ENCODE measurements at places on chromosomes 3 and 15. TPM values are rescaled to one million over a fixed set of nuclear protein-coding genes. Genes with fewer than 3 reads are reported as not detected.
A peak's percentile ranks its signal among the peaks of the same experiment; 100 is the strongest.

Gene SUMF1
- 17.2 TPM for polyA plus RNA-seq

GRCh38 chr3:66553441-66554113 lies 52.8 kb upstream of the LRIG1 start:
- no peak for DNase-seq

Gene DISP2
- polyA plus RNA-seq, result 1.3 TPM

Gene CILP
- polyA plus RNA-seq, result 41.8 TPM

GRCh38 chr15:33152502-33153109 lies 41.9 kb downstream of the FMN1 start:
- DNase-seq, result no peak

- DNase-seq, result no peak
These were observed 19.9 kb upstream of the GOLGA8J start for GRCh38 chr15:30062881-30063280.

- DNase-seq, result no peak
These were observed 768.6 kb upstream of the GOLIM4 start for GRCh38 chr3:168864107-168865021.

Gene MAP1A
- polyA plus RNA-seq, result 27.6 TPM

DNA sequence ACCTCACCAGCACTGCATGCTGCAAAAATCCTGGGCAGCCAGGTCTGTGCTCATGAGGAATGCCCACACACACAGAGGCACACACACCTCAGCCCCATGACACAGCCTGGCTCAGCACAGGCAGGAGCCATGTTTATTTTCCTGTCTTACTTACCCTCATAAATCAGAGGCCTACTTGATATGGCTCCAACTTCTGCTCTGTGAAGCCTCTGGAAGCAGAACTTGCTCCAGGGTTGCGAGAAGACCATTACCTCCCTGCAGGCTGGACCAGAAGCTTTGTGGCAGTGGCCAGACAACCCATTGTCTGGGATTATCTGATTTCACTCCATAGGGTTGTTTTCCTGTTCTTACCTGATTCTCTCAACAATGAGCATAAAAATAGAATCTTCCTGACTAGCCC lies 43.8 kb upstream of the CMTM8 start:
- DNase-seq, result no peak

Gene ATP13A5
- 0.47 TPM for polyA plus RNA-seq

- DNase-seq, result peak; percentile 93
These were observed 3.1 kb upstream of the LARP6 start for GRCh38 chr15:70856884-70857561.

Gene PAQR5
- 0.32 TPM for polyA plus RNA-seq

DNA sequence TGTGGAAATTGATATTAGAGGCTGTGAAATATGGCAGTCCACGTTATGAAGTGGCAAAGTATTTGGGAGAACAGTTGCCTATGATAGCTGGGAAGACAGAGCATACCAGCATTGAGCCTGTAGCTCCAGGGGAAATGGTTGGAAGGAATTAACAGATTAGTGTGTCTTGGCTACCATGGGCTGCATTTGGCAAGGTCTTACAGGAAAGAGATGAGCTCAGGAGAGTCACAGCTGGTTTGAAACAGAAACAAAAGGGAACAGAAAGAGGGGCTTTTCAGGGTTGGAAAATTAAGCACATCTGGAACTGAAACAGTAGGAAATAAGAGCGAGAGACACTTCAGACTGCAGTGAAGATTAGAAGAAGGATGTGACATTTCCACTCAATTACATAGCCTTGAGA lies 141.7 kb downstream of the FBLN2 start:
- peak; percentile 39 for DNase-seq

Gene SLC28A2
- polyA plus RNA-seq, result not detected

DNA sequence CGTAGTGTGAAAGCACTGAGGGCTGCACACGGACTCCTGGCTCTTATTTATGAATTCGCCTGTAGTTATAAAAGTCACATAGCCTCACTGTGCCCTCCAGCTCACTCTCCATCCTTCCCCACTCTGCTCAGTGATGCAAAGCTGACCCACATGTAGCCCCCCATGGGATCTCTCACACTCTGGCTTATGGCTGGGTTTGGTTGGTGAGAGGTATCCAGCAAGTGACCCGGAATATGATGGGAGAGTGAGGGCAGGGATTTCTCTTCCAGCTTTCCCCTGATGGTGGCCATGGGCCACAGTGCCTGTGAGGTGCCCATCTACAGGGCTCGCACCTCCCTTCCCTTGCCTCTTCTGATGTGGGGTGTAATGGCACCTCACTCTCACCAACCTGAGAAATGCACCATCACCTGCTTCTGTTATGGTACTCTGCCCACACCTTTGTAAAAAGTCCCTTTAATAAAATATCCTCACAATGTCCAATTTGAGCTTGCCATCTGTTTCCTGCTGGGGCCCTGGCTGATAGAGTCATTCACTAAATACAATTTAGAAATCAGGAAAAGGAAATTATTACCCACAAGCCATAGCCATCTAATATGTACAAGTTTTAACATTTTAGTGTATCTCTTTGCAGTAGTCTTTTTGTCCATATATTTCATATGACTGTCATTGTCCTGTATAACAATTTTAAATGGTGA lies 93.6 kb downstream of the SCN11A start:
- no peak for DNase-seq

Gene SLC15A2
- 63.1 TPM for polyA plus RNA-seq

Gene LOXL1
- polyA plus RNA-seq, result 27.7 TPM

- no peak for DNase-seq
These were observed 31.9 kb downstream of the SMAD6 start for GRCh38 chr15:66733976-66734375.

DNA sequence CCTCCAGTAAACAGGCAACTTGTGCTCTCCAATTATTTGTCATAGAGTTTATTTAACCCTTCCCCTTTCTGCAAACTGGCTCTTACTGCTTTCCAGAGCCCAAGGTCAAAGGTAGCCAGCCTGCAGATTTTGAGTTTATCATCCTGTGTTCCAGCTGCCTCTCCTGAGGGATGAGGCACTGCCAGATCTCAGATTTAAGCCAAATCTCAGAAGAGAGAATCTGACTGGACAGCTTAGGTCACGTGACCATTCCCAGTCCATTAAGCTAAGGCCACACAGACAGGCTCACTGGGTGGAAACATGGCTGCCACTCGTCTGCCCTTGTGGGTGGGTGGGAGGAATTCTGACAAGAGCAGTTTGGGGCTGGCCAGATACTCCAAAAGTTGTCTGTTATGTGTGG lies 8.6 kb upstream of the SIAH2 start:
- no peak for DNase-seq

Gene LRRC49
- 7.5 TPM for polyA plus RNA-seq

Gene TRIM42
- not detected for polyA plus RNA-seq

DNA sequence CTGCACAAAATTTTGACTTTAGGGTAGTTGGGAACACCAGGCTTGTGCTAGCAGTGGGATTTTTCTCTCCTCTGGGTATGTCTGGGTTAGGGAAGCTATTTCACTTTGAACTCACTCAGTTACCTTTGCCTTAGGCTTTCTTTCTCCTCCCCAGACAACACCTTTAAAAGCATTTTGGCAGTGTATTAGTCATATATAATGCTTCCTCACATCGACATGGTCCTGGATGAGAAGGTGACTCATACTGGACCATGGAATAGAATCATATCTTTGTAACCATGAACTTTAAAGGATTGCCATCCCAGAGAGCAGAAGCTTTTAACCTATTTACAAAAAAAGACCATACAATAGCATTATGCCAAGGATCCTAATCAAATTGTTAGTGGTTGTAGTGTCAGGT lies 2.7 kb downstream of the RYR3 start:
- no peak for DNase-seq

Gene LMAN1L
- polyA plus RNA-seq, result not detected

DNA sequence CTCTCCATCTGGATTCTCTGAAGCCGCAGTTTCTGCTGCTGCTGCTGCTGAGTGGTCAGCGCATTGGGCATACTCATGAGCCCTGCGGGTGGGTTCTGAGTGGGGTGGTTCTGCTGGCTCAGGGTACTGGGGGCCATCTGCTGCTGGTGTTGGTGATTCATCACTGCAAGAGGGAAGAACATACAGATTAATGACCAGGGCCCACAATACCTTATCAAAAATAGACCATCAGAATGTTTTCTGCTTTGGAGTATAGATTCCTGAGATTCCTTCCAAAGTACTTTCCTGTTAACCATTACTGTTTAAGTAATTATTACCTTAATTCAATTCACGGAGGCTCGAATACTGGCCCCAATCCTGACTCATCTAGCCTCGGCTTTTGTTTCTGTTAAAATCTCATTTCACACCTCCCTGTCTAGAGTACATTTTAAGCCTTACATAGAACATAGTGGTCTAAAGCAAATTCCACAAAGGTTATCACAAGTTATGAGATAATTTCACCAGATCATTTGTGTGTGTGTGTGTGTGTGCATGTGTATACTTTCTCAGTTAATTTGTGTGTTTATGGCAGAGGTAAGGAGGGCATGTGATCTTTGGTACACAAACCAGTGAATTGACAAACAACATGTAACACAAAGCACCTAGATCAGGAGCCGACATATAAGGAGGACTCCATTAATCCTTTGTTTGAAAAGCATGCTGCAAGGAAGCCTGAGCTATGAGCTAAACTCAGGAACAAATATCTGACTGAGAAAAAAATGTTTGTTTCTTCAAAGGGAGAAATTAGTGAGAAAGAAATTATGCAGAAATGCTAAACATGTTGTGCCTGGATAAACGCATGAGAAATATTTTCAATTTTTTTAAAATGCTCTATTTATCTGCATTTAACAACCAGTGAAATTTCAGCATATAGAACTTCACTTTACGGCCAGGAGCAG lies 68.1 kb downstream of the TM4SF4 start:
- DNase-seq, result no peak

DNA sequence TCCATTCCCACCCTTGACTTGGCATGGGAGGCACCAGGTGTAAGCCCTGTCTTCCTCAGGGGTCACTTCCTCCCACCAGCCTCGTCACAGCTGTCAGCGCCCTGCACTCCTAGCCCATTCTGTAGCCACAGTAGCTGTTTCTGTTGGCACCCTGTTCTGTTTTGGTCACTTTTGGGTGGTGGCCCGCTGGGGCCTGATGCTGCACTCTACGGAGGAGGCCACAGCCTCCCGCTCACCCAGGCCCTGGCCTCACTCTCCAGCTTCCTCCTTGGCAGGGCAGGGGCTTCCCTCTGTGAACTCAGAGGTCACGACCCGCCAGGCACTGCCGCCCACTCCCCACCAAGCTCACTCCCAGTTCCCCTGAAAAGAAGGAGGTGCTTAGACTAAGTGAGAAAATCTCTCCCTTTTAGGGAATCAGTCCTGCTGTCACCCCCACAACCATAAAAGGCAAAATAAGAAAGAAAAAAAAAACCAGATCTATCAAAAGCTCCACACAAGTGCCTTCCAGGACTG lies 68.4 kb downstream of the MGLL start:
- no peak for DNase-seq

GRCh38 chr3:128274837-128275236 lies 121.6 kb downstream of the EEFSEC start:
- no peak for DNase-seq

Gene B3GALNT1
- polyA plus RNA-seq, result 20.8 TPM

Gene LIPH
- not detected for polyA plus RNA-seq

DNA sequence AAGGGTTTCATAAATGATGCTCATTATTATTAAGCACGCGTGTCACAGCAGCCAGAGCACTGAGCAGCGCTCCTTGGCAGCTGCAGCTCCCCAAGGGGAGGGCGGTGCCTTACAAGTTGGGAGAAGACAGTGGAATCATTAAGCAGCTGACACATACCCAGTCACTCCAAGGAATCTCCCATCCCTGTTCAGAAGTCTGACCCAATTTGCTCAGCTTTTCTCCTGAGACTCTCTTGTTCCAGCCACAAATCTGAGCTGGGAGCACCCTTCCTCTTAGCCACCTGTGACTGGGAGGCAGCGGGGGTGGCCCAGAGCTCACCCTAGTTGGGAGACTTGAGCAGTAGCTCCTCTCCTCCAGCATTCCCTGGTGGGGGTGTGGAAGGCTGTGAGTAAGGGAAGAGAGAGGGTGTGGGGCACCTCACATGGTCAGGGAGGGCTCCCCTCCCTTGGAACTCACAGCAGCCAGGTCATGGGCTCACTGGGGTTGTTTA lies 64.3 kb downstream of the DUT start:
- peak; percentile 74 for DNase-seq

GRCh38 chr15:29968895-29969561 lies 113.7 kb upstream of the GOLGA8J start:
- no peak for DNase-seq

Gene EOMES
- polyA plus RNA-seq, result 0.23 TPM

Gene MYLK
- polyA plus RNA-seq, result 15.4 TPM

- DNase-seq, result no peak
These were observed 19.9 kb downstream of the SMAD3 start for GRCh38 chr15:67085237-67085817.

DNA sequence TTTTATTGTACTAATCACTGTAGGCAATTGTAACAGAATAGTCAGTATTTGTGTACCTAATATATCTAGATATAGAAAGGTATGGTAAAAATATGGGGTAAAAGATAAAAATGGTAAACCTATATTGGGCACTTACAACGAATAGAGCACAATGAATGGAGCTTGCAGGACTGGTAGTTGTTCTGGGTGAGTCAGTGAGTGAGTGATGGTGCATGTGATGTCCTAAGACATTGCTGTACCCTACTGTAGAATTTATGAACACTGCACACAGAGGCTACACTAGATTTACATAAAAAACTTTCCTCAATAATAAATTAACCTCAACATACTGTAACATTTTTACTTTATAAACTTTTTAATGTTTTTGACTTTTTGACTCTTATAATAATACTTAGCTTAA lies 274.3 kb upstream of the PPP2R3A start:
- no peak for DNase-seq

Gene HYKK
- polyA plus RNA-seq, result 2.1 TPM

Gene SNURF
- polyA plus RNA-seq, result 38.3 TPM

DNA sequence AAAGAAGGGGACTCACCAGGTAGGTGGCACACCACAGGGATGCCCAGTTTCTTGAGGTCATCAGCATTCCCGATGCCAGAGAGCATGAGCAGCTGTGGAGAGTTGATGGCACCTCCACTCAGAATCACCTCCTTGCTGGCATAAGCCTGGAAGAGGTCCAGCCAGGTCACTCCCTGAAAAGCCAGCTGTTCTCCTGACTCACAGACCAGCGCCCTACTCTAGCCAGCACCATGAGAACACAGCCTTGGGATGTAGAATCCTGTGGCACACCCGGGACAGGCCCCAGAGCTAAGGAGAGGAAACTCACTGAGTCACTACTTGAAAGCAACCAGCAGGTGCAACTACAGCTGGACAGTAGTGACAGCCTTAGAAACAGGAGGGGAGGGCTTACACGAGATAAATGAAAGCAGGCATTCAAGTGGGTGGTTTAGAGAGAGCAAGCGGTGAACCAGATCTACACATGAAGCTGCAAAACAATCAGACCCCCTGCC lies 24.5 kb downstream of the CHDH start:
- no peak for DNase-seq

Data from muscle of arm (tissue), 14 donors.